ENCODE measurements at places on chromosomes 16 and 17. TPM values are rescaled to one million over a fixed set of nuclear protein-coding genes. Genes with fewer than 3 reads are reported as not detected.

Gene ZNF646
- polyA plus RNA-seq: 3.0 TPM

Gene LDHD
- 5.4 TPM for polyA plus RNA-seq

Gene ST6GALNAC1
- polyA plus RNA-seq: not detected

Gene C17orf78
- polyA plus RNA-seq: not detected

Gene TBC1D16
- 0.27 TPM for polyA plus RNA-seq

Gene ZNHIT3
- 63.5 TPM for polyA plus RNA-seq

Gene KIF19
- not detected for polyA plus RNA-seq

Gene KRTAP17-1
- polyA plus RNA-seq: not detected

Gene MYH4
- not detected for polyA plus RNA-seq

Gene LGALS9B
- not detected for polyA plus RNA-seq

Gene SSTR5
- polyA plus RNA-seq: not detected

Gene RNF167
- 17.2 TPM for polyA plus RNA-seq

Gene KRT32
- polyA plus RNA-seq: not detected

Gene GLIS2
- not detected for polyA plus RNA-seq

Gene INCA1
- polyA plus RNA-seq: 0.44 TPM

Gene CRYM
- polyA plus RNA-seq: not detected

Gene CDRT15
- not detected for polyA plus RNA-seq

Gene CACNG3
- not detected for polyA plus RNA-seq

Gene TNFRSF12A
- polyA plus RNA-seq: 6.2 TPM

Gene PPY
- polyA plus RNA-seq: not detected

Gene SDK2
- not detected for polyA plus RNA-seq

Gene CHST5
- not detected for polyA plus RNA-seq

Gene KRT13
- polyA plus RNA-seq: not detected

Gene CPNE7
- polyA plus RNA-seq: not detected

Gene EME1
- 0.43 TPM for polyA plus RNA-seq

Gene GJC1
- polyA plus RNA-seq: not detected

Gene SLC35G6
- polyA plus RNA-seq: not detected

Gene DRC3
- polyA plus RNA-seq: 0.58 TPM

Gene DPEP1
- polyA plus RNA-seq: not detected

Gene RMI2
- 0.23 TPM for polyA plus RNA-seq

Gene DPEP3
- 0.20 TPM for polyA plus RNA-seq

Gene ERAL1
- polyA plus RNA-seq: 34.5 TPM

Gene SCNN1B
- not detected for polyA plus RNA-seq

Gene CHST6
- not detected for polyA plus RNA-seq

Gene LITAFD
- not detected for polyA plus RNA-seq

Gene SLC5A11
- polyA plus RNA-seq: 0.37 TPM

Gene FKBP10
- polyA plus RNA-seq: not detected

Gene OTOP3
- not detected for polyA plus RNA-seq

Gene LRRC37A3
- polyA plus RNA-seq: 0.56 TPM
